Activated naive CD4-positive, alpha-beta T cell (primary cell): ENCODE measurements at places on chromosomes 12 and 14.

- DNase-seq: no peak
These were observed 382.5 kb upstream of the ATP2B1 start for GRCh38 chr12:90090929-90091651.

DNA sequence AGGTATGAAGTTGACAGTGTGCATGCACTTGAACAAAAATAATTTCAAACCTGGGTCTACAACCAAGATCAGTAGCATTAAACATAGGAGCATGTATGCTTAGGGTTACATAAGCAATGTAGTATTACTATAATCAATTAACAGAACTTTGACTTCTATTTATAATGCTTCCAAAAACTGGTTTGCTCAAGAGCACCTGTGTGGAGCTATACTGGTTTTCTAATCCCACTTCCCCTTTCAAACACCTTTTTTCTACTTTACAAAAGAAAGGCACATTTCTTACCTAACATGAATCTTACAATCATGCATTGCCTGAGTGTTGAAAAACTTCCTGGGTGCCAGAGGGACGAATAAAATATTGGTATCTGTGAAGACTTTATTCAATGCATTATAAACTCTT lies 72.7 kb downstream of the EFCAB11 start:
- no peak for DNase-seq

DNA sequence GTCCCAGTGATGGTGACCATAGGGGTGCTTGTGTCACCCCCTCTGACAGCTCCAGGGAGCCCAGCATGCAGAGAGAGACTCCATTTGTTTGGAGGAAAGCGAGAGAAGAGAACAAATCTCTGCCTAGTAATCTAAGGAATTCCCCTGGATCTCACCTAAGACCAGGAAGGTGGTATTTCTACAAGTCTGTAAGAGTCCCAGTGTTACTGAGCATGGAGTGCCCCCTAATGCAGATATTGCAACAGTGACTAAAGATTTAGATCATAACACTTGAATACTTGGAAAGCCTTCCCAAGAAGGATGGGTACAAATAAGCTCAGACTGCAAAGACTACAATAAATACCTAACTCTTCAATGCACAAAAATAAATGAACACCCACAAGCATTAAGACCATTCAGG lies 360.4 kb upstream of the GARIN6 start:
- no peak for DNase-seq

GRCh38 chr14:61564618-61565091 lies 130.7 kb upstream of the HIF1A start:
- no peak for DNase-seq

DNA sequence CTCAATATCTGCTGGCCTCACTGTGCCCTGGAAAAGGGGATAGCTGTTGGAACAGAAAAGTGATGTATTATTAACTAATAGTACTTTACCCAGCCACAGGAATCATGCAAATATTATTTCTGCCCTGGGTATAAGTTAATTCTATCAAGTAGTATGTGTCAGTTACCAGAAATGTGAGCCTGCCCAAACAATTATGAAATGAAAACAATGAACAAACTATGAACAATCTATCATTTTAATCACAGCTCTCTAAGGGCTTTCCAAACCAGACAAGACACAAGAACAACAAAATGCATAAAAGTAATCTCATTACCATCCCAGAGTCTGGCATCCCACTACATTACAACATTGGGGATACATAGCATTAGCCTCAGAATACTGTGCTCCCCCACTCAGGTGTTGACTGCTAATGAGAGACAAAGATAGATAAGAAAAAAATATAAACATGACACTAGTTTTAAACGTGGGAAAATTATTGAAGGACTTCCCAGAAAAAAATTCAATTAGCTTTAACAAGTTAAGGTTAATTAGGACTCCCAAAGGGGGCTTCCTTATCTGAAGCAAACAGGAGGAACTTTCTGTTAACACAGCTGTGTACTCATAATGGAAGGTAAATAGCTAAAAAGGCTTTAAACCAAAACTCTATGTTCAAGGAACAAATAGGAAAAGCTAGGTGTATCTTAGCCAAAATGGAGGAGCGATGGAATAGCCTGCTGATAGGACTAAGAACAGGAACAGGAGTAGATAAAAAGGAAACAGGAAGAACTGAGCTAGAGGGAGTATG lies 3.3 kb downstream of the DCAF5 start:
- DNase-seq: no peak

GRCh38 chr12:132275110-132275531 lies 54.3 kb downstream of the GALNT9 start:
- DNase-seq: no peak

DNA sequence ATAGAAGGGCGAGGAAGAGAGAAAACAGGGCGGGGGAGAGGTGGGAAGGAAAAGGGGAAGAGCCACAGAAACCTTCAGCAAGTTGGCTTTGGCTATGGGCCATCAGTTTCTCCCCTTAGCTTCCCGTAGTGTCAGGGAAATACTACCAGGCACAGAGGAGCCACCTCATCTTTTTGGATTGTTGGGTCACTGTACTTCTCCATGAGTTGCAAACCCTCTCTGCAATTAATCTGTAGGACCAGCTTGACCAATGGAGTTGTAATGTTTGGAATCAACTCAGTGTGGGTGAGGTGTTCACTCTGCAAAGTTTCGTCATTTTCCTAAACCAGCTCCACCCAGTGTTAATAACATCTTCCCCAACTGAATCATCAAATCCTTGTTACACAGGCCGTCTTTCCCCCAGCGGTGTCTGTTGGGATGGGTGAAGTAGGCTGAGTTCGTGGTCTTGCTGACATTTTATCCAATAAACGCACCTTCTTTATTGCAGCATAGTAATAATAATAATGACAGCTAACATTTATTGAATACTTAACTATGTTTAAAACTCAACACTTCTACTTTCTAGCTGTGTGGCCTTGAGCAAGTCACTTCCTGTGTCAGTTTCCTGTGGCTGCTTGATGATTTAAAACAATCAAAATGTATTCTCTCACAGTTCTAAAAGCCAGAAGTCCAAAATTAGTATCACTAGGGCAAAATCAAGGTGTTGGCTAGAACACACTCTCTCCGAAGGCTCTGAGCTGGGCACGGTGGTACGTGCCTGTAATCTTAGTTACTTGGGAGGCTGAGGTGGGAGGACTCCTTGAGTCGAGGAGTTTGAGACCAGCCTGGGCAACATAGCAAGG lies 8.1 kb upstream of the GLTP start:
- no peak for DNase-seq
